ENCODE measurements at places on chromosomes 12 and 14. TPM values are rescaled to one million over a fixed set of nuclear protein-coding genes. Genes with fewer than 3 reads are reported as not detected.

The RIC8B gene
- 15.1 TPM for total RNA-seq

The CELA1 gene
- total RNA-seq = not detected

The TMEM121 gene
- total RNA-seq = 10.7 TPM

The KRT73 gene
- total RNA-seq = not detected

The RHEBL1 gene
- total RNA-seq = 0.62 TPM

The ANO4 gene
- 5.9 TPM for total RNA-seq

The NFE2 gene
- not detected for total RNA-seq

The PLEKHG7 gene
- total RNA-seq = not detected

The KIF26A gene
- total RNA-seq = 1.5 TPM

The BMAL2 gene
- 111 TPM for total RNA-seq

The SH2B3 gene
- total RNA-seq = 43.1 TPM

The P2RX7 gene
- 2.8 TPM for total RNA-seq

The CNTN1 gene
- 16.2 TPM for total RNA-seq

The KLRF1 gene
- total RNA-seq = not detected

The IL31 gene
- not detected for total RNA-seq

The CD163 gene
- not detected for total RNA-seq

The OR4K15 gene
- not detected for total RNA-seq

The CHGA gene
- not detected for total RNA-seq

The ASCL1 gene
- total RNA-seq = not detected

The TGFB3 gene
- 8.0 TPM for total RNA-seq

The ACSS3 gene
- total RNA-seq = 16.2 TPM

The LYZ gene
- total RNA-seq = not detected

The RGS6 gene
- not detected for total RNA-seq

The RD3L gene
- total RNA-seq = not detected

The RFX4 gene
- not detected for total RNA-seq

The LRFN5 gene
- 25.5 TPM for total RNA-seq

The LMNTD1 gene
- 1.9 TPM for total RNA-seq

The PPP2R5E gene
- total RNA-seq = 19.4 TPM

The LUM gene
- total RNA-seq = 186 TPM

The RBP5 gene
- total RNA-seq = 0.12 TPM

The RNASE2 gene
- not detected for total RNA-seq

The RIPK3 gene
- total RNA-seq = 0.50 TPM

The BIN2 gene
- total RNA-seq = not detected

The PLBD1 gene
- 1.4 TPM for total RNA-seq

The PLBD2 gene
- total RNA-seq = 56.9 TPM

The MYO1H gene
- total RNA-seq = not detected

The CLEC4D gene
- not detected for total RNA-seq

The PPFIA2 gene
- 6.2 TPM for total RNA-seq
